T-cell (primary cell): ENCODE measurements at places on chromosomes 5 and 9.

DNA sequence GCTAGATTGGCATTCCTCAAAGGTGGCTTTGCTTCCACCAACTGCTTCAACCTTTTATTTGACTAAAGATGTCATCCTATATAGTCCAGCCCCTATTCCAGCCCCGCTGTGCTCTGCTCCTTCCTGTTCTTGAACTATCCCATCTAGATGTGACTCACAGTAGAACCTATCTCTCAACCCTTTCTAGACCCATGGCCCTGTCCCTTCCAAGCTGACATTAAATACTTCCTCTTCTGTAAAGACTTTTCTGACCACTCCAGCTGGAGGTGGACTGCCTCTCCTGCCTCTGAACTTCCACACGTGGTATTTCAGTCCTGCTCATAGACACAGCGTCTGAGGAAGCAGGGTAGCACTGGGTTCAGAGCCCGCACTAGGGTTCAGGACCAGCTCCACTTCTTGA is 32.4 kb downstream of the OSTF1 start:
- DNase-seq: no peak

DNA sequence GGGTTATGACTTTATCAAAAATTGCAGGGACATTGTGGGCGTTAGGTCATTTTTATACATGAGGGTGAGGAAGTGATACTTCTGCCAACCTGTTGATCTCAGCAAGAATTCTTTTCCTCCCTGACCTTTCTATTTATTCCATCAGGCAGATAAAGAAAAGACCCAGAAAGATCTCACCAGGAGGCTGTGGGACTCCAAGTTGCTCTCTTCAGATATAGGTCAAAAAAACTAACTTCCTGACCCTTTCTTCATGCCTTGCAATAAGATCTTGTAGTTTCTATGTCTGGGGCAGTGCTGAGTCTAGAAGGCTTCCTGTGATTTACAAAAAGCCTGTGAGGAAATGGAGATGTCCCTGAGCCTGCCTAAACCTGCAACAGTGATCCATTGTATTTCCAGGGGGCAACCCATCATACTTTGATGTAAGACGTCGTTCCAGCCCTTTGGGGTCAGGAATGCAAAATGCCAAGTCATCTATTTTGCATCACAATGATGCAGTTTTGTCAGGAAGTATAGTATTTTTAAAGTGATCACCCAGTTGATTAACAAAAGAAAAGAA is 22.0 kb upstream of the PIK3R1 start:
- DNase-seq: no peak

- DNase-seq: no peak
Observed at GRCh38 chr9:112361601-112362000, 18.3 kb upstream of the HSDL2 start.

DNA sequence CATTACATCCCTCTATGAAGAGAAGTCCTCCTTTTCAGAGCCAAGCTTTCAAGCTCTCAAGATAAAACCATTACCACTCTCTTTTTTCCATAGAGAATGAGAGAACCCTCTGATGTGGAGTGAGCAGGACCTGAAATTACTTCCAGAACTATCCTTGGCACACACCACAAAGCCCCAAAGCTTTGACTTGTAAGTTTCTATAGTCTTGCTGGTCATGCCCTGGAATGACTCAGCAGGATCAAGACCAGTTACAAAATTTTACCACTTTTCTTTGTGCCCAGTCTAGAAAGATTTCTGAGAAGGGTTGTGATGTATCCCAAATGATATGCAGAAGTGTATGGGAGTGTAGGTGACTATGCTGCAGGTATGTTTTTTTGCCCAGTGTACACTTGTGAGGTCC is 760.6 kb downstream of the TLE1 start:
- DNase-seq: no peak

GRCh38 chr5:159341145-159341544 is 10.9 kb upstream of the IL12B start:
- DNase-seq: no peak

GRCh38 chr5:458547-459353 is 15.8 kb downstream of the EXOC3 start:
- DNase-seq: no peak

- no peak for DNase-seq
Observed at GRCh38 chr5:59081693-59082092, 498.8 kb downstream of the RAB3C start.

DNA sequence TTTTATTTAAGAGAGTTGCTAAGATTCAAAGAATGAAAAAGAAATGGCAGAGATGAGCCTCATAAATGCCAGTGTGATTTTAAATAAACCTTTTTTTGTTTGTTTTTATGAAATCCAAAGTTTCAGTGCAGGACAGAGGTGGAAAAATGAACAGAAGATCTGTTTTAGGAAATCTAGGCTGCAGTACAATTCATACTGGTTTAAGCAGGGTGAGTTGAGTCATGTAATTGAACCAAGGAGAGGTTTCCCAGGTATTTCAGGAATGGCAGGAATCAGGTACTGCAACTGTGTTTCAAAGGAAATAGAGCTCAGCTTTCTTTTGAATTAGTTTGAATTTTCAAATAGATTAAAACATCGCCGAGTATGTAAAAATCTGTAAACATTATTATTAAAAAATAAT is 3.0 kb upstream of the ANKRD31 start:
- DNase-seq: no peak

DNA sequence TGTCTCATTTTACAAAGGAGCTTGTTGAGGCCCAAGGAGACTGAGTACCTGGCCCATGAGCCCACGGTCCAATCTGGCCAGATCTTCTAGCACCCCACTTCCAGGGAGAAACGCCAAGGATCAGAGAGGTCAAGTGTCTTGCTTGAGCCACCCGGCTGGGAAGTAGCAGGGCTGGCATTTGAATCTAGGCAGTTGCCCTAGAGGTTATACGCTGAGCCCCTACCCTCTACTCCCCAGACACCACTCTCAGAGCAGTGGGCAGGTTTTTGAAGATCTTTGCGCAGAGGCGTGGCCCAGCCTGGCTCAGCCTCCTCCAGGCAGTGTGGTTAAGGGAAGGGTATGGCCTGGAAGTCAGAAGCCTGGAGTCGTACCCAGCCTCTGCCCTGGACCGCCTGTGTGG is 5.8 kb upstream of the NUP214 start:
- DNase-seq: no peak

GRCh38 chr9:98450496-98450895 is 195.0 kb upstream of the TBC1D2 start:
- no peak for DNase-seq

- DNase-seq: no peak
Observed at GRCh38 chr9:68496356-68496755, 44.3 kb downstream of the TMEM252 start.

DNA sequence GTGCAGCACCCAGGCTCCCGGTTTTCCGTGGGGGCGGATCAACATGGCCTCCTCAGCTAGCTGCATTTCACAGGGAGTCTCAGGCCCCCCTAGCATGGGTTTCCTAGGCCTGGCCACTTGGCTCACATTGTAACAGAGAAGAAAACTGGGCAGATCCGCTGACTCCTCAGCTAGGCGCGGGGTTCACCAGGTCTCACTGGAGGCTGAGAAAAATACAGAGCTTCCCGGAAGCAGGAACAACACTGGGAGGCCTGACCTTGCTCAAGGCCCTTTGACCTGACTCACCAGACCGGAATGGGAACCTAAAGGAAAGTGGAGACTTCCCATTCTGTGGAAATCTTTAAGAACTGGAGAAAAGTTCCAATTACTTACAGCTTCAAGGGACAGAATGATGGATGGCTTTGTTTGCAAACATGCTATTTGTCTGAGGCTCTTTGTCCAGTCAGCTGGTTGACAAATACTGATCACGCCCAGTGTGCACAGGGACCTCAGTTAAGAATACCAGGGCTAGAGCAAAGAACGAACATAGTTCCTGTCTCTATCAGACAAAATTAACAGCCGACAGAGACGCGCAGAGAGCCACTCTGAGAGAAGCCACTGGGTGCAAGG is 88.7 kb upstream of the LRRTM2 start:
- DNase-seq: no peak

DNA sequence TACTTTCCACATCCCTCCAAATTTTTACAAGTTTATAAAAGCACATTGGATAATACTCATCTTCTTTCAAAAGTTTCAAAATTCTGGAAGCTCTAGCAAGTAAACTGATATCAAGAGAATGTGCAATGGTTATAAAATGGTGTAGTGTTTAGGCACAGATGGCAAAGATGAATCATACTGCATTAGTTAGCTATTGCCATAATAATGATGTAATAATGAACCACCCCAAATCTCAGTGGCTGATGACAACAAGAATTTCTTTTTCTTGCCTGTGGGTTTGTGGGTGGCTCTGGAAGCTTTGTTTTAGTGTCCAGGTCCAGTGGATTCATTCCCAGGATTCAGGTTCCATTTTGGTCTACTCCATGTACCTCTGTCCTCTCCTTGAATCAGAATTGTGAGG is 319.0 kb downstream of the BRINP1 start:
- DNase-seq: no peak

GRCh38 chr9:124884376-124884775 is 22.4 kb downstream of the ARPC5L start:
- no peak for DNase-seq

DNA sequence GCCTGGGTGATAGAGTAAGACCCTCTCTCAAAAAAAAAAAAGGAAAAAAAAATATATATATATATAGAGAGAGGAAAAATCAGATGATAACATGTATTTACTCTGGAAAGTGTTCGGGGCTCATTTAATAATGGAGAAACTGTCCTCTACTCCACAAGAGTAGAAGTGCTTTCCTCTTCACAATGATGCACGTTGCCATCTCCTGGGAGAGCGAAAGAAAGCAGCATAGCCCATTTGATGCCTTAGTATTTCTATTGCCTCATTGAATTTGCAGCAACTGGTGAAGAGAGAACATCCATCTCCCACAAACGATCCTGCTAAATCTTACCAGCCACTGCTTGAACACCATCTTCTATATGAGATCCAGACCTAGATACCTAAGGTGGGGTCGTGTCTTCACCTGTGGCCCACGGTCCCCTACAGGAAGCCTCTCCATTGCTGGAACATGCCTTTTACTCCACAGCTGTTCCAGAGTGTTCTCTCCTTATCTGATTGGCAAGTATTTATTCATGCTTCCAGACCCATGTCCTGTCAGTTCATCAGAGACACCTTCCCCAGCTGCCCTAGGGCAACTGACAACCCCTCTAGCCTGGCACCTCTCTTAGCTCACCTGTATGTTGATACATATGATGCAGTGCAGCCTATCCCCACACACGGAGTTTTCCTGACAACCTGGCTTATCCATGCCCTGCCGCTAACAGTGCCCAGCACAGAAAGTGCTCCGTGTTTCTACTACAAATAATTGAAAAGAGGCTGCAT is 115.3 kb downstream of the MARCHF11 start:
- DNase-seq: no peak

- DNase-seq: no peak
Observed at GRCh38 chr5:125837866-125838265, 585.3 kb upstream of the GRAMD2B start.

DNA sequence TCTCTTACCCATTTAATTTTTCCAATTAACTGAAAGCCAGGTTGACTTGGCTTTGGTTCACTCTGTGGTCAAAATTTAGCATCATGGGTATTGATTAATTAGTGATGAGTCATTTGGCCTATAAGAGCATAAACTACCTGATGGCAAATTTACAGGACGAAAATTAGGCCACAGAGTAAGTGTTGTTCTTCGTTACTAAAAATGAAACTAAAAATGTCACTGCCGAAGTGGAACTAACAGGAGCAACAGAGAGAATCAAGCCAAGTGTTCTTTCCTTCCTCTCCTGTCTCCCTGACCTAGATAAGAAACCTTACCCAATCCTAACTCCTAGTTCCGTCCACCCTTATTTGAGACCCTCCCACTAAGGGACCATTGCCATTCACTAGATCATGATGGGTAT is 176.9 kb downstream of the RAB3C start:
- DNase-seq: no peak

DNA sequence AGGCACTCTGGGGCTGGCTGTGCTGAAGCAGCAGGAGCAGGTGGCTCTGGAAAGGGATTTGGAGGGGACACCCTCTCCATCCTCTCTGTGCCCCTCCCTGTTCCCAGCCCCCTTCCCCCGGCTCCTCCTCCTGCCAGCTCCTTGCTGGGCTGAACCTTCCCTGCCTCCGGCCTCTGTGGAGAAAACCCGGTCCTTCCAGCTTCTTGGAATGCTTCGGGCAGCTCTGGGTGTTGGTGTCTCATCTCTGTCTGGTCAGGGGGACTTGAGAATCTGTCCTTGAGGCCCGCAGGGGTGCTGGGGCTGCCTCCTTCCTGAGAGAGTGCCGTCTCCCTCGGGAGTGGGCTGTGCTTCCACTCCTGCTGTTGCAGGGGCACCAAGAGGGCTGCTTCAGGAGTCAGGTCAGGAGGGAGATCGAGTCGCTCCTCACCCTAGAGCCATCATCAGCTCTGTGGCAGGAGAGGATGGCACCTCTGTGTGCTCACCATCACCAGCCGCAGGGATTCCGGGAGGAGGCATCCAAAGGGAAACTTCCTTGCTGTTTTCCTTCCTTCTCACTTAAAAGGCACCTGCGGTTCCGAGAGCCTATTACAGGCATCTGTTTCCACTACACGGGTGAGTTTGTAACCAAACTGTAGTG is 30.6 kb downstream of the NDUFS6 start:
- no peak for DNase-seq

DNA sequence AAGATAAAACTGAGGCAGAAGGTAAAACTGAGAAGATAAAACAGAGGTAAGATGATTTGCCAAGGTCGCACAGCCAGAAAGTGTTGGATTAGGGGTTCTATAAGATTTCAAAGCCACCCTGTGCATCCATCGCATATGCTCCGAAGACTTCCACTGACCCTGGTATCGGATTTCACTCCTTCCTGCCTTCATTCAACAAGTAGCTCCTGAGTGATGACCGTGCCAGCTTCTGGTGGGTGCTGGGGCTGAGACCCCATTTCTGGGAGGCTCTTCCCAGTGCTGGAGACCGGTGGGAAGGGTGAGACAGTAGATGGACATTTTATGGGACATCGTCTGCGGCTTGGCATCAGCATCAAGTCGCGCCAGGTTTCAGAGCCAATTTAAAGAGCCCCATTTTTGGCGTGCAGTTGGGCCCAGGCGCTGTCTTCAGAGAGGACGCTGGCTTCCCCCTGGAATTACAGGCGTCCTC is 53.7 kb upstream of the DAB2IP start:
- DNase-seq: no peak

DNA sequence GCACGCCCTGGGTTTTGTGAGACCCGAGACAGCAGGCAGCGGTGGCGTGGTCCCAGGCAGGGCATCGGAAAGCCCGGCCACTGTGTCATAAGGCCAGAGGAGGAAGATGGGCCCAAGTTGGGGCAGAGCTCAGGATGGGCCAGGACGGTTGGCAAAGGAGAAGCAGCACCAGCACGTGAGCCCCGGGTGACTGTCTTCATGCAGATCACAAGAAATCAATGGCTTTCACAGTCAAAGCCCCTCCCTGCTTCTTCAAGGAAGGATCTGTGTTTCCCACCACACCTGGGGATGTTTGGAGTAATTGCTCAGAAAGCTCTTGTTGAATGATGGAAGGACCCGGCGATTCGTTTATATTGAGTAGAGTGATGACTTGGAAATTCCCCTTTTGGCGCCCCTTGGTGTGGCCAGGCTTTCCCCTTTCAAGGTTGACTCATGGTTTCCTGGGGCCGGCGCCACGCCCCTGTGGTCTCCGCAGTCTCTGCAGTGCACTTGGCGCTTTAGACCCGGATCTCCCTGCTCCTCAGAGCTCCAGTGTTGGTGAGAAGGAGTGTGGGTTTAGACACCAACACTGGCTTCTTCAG is 52.1 kb downstream of the IL31RA start:
- peak; percentile 33 for DNase-seq

- DNase-seq: no peak
Observed at GRCh38 chr5:97499605-97500004, 316.6 kb upstream of the RIOK2 start.
